ENCODE measurements at places on chromosomes 5 and 9.

DNA sequence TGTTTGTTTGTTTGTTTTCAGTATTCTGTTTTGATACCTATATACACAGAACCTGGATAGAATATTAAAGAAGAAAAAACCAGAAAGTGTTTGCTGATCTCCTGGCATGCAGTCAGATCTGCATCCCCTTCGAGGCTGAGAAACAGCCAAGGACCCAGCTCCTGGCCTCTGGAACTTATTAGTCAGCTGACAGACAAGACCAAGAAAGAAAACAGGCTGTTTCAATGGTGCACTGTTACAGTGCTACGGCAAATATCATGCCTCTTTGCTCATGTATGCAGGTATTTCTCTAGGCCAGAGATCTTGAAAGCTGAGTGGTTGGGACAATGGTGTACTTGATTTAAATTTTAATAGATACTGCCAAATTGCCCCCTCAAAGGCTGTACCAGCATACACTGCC, 95.0 kb downstream of the C5orf15 start:
- ATAC-seq = no peak

GRCh38 chr5:132009706-132010405, 1.6 kb downstream of the ACSL6 start:
- no peak for ATAC-seq

GRCh38 chr5:8478326-8478725, 609.4 kb downstream of the MTRR start:
- no peak for ATAC-seq

DNA sequence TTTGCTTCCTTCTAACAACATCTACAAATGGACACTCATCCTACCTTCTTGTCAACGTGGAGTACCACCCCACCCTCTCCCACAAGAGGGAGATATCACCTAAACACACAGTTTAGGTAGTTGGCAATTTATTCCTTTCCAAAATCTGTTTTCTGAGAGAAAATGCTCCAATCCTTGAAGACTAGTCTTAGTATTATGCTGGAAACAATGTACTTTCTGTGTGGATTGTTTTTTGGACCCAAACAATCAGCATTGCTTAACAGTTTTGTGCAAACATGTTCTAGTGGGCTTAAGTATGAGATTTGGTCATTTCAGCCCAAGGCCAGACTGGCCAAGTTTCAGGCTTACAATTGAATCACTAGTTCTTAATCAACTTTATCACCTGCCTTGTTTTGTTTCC, 359.1 kb downstream of the ARHGEF28 start:
- peak; percentile 61 for ATAC-seq

- no peak for ATAC-seq
These were observed 11.5 kb downstream of the SLC6A19 start for GRCh38 chr5:1212881-1213280.

DNA sequence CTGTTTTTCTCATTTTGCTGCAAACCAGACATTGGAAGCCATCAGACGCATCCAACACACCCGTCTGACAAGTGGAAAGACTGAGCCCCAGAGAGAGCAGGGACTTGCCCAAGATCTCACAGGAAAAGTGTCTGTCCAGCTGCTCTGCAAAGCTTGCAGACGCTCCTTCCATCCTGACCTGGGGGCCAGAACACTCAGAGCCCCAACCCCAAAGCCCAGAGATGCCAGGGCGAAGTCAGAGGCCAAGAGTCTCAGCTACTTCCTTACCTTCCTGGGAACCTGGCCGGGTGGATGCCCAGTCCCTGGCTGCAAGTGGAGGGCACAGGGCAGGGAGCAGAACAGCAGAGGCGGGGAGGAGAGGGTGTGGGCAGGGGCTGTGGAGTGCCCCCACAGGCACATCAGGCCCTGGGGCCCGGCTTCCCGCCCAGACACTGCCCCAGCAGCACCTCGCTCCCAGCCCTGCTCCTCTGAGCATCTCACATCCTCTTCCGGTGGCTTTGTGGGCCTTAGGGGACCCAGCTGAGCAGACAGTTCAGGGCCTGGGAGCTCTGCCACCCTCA, 9.7 kb upstream of the RALGDS start:
- ATAC-seq = no peak

DNA sequence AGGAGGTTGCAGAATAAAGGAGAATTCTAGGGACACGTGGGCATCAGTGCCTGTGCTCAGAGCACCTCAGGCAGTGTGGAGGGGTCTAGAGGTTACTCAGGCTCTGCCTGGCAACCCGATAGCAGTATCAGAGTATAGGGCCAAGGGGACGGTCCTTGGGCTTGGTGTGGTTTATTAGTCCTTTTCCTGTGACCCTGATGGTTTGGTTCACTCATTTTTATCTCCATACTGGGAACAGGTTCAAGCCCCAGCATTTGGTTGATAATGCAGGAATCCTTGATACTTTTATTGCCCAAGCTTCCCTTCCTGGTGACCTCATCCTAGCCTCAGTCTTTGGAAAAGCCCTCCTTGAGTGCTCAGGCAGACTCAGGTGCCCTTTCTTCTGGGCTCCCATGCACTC, 35.5 kb downstream of the FXN start:
- ATAC-seq = no peak

- ATAC-seq = no peak
These were observed 12.4 kb downstream of the POLK start for GRCh38 chr5:75524071-75524470.

DNA sequence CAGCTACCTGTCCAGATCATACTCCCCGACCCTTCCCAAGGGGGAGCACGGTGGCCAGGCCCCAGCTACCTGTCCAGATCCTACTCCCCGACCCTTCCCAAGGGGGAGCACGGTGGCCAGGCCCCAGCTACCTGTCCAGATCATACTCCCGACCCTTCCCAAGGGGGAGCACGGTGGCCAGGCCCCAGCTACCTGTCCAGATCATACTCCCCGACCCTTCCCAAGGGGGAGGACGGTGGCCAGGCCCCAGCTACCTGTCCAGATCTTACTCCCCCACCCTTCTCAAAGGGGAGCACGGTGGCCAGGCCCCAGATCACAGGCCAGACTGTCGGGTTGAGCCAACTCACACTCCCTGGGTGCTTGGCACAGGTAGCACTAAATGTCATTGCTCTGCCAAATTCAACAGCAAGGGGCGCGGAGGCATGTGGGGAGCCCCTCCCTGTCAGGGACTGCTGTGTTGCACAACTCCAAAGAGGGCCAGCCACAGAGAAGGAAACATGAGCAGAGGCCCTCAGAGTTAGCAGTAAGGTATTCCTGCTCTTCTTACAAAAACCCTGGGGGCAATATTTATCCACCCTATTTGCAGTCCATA, 136.9 kb downstream of the OLFM1 start:
- no peak for ATAC-seq

DNA sequence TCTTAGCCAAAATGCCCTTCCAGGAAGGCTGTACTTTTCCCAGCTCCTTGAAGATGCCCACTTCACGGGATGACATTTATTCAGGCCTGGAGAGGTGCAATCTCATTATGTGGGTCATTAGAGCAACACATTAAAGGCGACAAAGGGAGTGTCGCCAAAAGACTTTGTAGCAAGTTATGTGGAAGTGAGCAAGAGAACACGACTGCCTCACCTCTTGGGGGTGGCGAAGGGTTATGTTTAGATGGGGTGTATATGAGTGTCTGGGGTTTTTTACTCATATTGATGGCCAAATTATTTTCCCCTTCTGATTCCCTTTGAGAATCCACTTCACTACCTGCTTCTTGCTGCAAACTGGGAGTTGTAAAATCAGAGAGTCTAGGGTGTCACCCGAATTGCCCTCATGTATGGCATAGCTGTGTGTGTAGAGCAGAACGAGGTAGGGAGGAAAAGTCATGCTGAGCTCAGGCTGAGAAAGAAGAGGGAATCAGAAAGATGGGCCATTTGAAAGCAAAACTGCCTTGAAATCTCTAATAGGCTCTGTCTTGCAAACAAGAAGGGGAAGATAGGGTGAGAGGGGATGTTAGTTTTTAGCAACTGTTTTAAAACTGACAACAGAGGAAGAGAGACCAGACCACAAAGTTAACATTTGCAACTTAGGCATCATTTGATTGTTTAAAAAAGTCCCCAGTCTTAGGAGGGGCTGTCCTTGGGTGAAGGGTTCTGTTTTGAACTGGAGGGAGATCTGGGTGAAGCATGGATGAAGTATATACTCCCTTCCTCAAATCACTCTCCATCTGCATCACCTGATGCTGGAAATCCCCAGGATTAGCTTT, 97.1 kb upstream of the IL12B start:
- ATAC-seq = no peak

DNA sequence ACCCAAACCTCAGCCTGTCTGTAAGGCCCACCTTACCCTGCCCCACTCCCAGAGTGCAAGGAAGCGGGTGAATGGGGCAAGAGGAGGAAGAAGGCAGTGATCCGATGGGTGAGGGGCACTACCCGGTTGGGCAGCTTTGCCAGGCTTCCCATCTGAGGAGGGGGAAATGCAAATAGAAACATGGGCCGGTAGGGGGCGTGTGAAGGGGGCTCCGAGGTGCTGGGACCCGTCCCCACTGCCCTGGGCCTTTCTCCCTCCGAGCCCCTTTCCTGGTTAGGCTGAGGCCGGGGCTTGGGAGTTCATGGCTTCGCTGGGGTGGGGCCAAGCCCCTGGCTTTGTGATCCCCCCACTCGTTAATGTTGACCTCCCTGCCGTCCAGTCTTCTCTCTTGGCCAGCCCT, 23.6 kb upstream of the MYORG start:
- ATAC-seq = no peak

GRCh38 chr9:131015876-131016397, 7.0 kb downstream of the LAMC3 start:
- no peak for ATAC-seq

DNA sequence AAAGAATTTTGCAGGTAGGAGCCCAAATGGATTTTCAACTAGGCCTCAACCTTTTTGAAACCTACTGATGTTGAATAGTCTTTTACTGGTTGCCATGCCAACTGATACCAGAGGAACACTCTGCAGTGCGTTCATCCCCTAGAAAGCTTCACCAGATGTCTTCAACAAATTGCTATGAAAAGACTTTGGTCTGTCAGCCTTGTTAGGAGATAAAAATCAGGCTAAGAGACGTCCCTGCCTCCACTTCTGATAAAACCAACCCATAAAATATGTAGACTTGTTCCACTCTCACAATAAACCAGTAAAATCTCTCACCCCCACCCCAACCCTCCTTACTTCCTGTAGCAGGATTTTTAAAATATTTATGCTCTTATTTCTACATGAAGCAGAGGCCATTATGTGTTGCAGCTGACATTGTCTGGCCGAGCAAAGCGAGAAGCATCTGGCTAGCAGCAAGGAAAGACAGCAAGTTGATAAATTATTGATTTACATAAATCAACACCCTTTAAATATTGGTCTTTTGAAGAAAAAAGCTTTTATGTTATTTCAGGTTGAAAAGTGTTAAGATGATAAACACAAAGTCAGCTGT, 428.7 kb downstream of the ISL1 start:
- no peak for ATAC-seq

GRCh38 chr9:81868145-81868544, 60.1 kb upstream of the SPATA31D4 start:
- ATAC-seq = no peak

DNA sequence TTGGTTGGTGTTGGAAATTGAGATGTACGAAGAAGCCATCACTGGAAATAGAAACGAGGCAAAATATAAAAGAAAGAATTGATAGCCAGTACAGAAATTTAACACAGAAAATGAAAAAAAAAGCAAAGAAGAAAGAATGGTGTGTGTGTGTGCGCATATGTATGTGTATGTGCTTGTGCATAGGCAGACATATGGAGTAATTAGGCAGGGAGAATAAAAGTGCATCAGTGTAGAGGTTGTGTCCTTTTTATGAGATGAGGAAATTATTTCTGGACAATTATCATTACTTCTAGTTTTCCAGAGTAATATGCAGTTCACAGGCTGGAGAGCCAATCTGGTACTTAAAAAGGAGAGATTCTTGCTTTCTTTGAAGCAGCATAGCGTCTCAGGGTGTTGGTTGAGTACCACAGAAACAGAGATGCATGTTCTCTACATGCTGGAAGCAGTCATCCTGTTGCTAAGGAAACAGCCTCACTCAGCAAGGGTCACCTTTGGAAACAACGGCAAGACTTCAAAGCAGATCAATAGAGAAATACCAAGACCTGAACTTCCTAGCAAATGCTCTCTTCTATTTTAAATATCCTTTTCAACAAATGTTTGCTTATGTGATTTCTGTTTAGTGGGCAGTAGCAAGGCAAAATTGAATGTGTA, 172.7 kb downstream of the TAF11L14 start:
- no peak for ATAC-seq

DNA sequence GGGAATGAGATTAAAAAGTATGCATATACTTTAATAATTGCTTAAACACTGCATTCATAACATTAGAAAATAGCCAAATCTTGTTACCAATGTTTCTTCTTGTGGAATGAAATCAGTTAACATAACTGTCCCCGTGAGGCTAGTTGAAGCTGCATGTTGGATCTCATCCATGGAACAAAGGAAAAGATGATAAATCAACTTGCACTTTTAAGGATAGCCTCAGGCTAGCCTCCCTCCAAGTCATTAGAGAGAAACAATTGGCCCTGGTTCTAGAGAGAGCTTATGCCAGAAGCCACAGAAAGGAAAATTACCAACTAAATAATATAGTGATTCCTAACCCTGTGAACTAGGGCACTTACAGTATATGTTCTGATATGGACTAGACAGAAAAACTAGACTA, 66.9 kb downstream of the GRIN3A start:
- no peak for ATAC-seq

DNA sequence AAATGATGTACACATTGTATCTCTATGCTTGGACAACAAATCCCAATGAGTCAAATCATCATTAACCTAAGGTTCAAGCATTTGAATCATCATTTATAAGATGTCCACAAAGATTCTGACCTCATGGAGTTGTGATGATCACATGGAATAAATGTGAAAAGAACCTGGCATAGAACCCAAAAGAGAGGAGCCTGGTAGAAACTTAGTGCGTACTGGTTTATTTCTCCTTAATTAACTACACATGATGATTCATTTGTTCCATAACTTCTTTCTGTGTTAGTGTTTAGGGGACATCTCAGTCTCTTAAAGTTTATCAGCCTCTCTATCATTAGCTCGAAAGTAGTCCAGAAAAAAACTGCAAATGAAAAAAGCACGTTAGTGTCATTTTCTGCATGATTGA, 411.6 kb downstream of the BRINP1 start:
- no peak for ATAC-seq

DNA sequence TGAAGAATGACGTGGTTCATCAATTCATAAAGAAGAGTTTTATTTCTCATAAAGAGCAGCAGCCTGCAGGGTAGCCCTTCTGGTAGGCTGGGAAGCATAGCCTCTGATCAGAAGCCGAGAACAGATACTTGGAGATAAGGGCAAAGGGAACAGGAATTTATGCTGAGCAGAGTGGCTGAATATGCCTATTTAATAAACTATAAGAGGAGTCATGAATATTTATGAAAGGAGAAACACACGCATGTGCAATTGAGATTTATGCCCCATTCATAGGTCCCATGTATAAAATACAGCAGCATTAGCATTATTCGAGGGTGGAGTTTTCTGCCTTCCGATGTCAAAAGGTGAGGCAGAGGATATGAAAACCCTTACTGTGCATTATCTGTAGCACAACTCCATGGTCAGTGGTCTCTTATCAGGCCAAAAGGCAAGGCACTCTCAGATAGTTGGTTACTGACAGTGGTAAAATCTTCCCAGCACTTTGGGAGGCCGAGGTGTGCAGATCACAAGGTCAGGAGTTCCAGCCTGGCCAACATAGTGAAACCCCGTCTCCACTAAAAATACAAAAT, 569.1 kb downstream of the ACTL7B start:
- no peak for ATAC-seq
